Activated naive CD8-positive, alpha-beta T cell treated with anti-CD3 and anti-CD28 coated beads, Interleukin-2, amount 10 ng/mL, durations not matched to agents 7 days and 5 days (primary cell): ENCODE measurements at places on chromosomes 13 and 19.

GRCh38 chr19:29003641-29004409, 209.1 kb downstream of the UQCRFS1 start:
- no peaks in the 10 kb centered on the region for H3K36me3 ChIP-seq
- no peaks in the 10 kb centered on the region for H3K27me3 ChIP-seq
- H3K4me3 ChIP-seq: no peak overlapping the region

DNA sequence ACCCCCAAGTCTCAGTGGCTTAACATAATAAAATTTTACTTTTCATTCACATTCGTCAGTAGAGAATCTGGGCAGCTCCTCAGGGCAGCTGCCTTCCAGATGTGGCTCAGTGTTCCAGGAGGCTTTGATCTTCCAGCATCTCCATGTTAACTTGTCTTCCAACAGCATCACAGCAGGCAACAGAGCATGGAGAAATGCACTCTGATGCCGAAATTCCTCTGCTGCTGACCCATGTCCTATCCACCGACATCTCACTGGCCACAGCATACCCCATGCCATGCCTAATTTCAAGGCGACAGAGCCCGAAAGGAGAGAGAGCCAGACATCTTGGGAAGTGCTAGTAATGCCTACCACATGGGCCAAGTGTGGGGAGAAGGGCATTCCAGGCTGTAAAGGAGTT, 64.9 kb upstream of the MEDAG start:
- H3K4me1 ChIP-seq: peaks cover 7% of the 10 kb centered on the region
- DNase-seq: no peak
- H3K27me3 ChIP-seq: no peaks in the 10 kb centered on the region
- H3K27ac ChIP-seq: no peak overlapping the region

- H3K27ac ChIP-seq: no peak overlapping the region
- DNase-seq: no peak
- no peaks in the 10 kb centered on the region for H3K36me3 ChIP-seq
Measured at GRCh38 chr13:33351319-33351718, 65.8 kb upstream of the STARD13 start.

- H3K36me3 ChIP-seq: peaks cover 2% of the 10 kb centered on the region
- H3K27ac ChIP-seq: no peak overlapping the region
- no peak for DNase-seq
- no peaks in the 10 kb centered on the region for H3K27me3 ChIP-seq
- H3K4me1 ChIP-seq: peaks cover 21% of the 10 kb centered on the region
- no peak overlapping the region for H3K4me3 ChIP-seq
Measured at GRCh38 chr13:112702986-112703379, 13.1 kb downstream of the ATP11A start.

- no peak overlapping the region for H3K27ac ChIP-seq
- no peaks in the 10 kb centered on the region for H3K27me3 ChIP-seq
Measured at GRCh38 chr19:30029721-30030510, 87.9 kb downstream of the URI1 start.

- peaks cover 20% of the 10 kb centered on the region for H3K27me3 ChIP-seq
- no peak for DNase-seq
- H3K4me1 ChIP-seq: no peaks in the 10 kb centered on the region
- H3K4me3 ChIP-seq: no peak overlapping the region
- H3K36me3 ChIP-seq: peaks cover 5% of the 10 kb centered on the region
Measured at GRCh38 chr19:57310792-57311191, 9.5 kb upstream of the ZNF543 start.

DNA sequence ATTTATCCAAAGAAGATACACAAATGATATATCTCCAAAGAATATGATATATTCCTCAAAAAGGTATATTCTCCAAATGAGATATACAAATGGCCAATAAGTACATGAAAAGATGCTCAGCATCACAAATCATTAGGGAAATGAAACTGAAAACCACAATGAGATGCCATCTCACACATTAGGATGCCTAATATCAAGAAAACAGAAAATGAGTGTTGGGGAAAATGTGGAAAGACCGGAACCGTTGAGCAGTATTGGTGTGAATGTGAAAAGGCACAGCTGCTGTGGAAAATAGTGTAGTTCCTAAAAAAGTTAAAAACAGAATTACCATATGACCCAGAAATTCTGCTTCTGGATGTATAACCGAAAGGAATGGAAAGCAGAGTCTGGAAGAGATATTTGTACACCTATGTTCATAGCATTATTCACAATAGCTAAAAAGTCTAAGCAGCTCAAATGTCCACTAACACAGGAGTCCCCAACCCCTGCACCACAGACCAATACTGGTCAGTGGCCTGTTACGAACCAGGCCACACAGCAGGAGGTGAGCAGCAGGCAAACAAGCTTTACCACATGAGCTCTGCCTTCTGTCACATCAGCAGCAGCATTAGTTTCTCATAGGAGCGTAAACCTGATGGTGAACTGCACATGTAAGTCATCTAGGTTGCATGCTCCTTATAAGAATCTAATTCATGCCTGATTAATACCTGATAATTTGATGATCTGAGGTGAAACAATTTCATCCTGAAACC, 291.9 kb downstream of the PCDH20 start:
- H3K4me3 ChIP-seq: no peak overlapping the region
- no peak for DNase-seq
- H3K27ac ChIP-seq: no peak overlapping the region
- no peaks in the 10 kb centered on the region for H3K36me3 ChIP-seq
- no peaks in the 10 kb centered on the region for H3K4me1 ChIP-seq
